ENCODE measurements at places on chromosomes 5 and 9.

DNA sequence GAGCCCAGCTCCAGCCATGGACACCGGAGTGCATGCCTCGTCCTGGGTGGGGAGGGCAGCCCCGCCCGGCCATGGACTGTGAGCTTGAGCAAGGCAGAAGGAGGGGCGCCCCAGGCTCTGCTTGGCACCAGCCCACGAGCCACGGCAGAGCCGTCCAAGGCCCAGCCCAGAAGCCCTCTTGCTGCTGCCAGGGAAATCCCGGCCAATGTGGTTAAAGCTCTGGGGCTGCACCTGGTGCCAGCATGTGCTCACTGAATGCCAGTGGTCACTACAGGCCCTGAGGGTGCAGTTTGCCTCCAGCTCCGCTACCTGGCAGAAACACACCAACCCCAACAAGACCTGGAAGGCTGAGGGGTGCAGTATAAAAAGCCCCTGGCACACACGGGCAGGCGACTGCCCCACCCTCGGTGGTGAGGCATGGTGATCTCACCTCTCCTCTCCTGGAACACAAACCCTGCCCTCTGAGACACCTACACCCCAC lies 11.8 kb downstream of the BRD3 start:
- H3K36me3 ChIP-seq = peaks cover 38% of the 10 kb centered on the region
- H3K27ac ChIP-seq = no peak overlapping the region
- no peak overlapping the region for H3K4me3 ChIP-seq
- peak; percentile 95 for ATAC-seq
- H3K4me1 ChIP-seq = peaks cover 6% of the 10 kb centered on the region

DNA sequence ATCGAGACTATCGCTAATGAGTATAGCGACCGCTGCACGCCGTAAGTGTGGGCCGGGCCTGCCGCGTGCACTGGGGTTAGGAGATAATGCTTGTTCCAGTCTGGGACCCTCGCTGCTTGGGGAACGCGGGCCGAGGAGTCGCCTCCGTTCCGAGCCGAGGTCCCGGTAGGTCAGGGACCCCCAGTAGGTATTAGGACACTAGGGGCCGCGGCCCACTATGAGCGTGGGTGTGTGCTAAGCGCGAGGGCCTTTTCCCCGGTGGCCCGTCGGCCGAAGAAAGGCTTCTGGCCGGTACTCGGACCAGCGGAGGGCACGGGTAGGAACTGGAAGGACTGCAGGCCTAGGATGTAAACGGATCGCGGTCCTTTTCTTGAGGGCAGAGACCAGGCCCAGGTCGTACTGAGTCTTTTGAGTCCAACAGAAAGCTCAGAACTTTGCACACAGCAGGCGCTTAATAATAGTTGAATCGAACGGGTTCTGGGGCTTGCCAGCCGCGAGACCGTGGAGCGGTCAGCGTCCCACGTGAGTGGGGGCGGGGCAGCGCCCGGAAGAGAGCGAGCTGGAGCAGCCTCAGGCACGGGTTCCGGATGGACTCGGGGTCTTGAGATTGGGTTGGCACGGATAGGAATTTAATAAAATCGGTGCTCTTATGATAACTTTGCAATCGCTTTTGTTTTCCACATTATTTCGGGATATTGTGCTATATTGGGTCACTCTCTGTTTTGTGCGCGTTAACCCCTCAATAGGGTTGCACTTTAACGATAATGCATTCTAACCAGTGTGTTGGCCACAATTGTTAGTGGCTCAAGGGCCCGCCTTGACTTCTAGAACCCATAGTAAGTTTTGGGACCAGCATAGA lies 733 bp downstream of the HSPA4 start:
- peak overlapping the region; percentile 71 for H3K4me3 ChIP-seq
- H3K36me3 ChIP-seq = no peaks in the 10 kb centered on the region
- peak overlapping the region; percentile 99 for H3K27ac ChIP-seq

GRCh38 chr5:159768243-159768642 lies 148.0 kb upstream of the ADRA1B start:
- no peaks in the 10 kb centered on the region for H3K36me3 ChIP-seq
- no peaks in the 10 kb centered on the region for H3K27me3 ChIP-seq
- H3K27ac ChIP-seq = no peak overlapping the region
- no peak overlapping the region for H3K4me3 ChIP-seq
- no peaks in the 10 kb centered on the region for H3K4me1 ChIP-seq

GRCh38 chr9:110750272-110750671 lies 81.7 kb downstream of the MUSK start:
- ATAC-seq = peak; percentile 63
- H3K36me3 ChIP-seq = no peaks in the 10 kb centered on the region
- peaks cover 4% of the 10 kb centered on the region for H3K4me1 ChIP-seq
- H3K27ac ChIP-seq = no peak overlapping the region
- no peaks in the 10 kb centered on the region for H3K27me3 ChIP-seq
- H3K4me3 ChIP-seq = no peak overlapping the region

GRCh38 chr5:84265130-84265529 lies 119.5 kb downstream of the EDIL3 start:
- H3K36me3 ChIP-seq = no peaks in the 10 kb centered on the region
- no peaks in the 10 kb centered on the region for H3K27me3 ChIP-seq
- no peak for ATAC-seq
- H3K27ac ChIP-seq = no peak overlapping the region
- no peak overlapping the region for H3K4me3 ChIP-seq
- no peaks in the 10 kb centered on the region for H3K4me1 ChIP-seq

DNA sequence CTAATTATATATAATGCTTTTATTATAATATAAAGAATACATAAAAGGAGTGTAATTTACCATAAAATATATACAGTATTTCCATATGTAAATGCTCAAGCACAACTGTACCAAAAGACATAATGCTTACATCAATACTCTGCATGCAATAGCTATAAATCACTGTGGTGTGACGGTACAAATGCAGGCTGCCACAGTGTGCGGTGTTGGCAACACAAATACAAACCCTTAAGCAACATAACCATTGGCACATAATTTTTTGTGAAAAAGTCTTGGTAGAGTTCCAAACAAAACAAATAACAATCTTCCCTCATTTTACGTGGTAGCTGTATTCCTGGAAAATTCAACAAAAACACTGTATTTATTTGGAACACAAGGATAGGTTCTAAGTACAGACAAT lies 1.9 kb upstream of the SHISAL2B start:
- H3K4me3 ChIP-seq = no peak overlapping the region
- peaks cover 52% of the 10 kb centered on the region for H3K27me3 ChIP-seq
- H3K27ac ChIP-seq = no peak overlapping the region
- no peak for ATAC-seq
- H3K4me1 ChIP-seq = peaks cover 12% of the 10 kb centered on the region

- no peaks in the 10 kb centered on the region for H3K36me3 ChIP-seq
- H3K4me1 ChIP-seq = peaks cover 54% of the 10 kb centered on the region
- H3K27me3 ChIP-seq = no peaks in the 10 kb centered on the region
- no peak overlapping the region for H3K27ac ChIP-seq
- H3K4me3 ChIP-seq = no peak overlapping the region
- ATAC-seq = no peak
These were observed 6.1 kb downstream of the ADAMTS12 start for GRCh38 chr5:33885679-33886078.

DNA sequence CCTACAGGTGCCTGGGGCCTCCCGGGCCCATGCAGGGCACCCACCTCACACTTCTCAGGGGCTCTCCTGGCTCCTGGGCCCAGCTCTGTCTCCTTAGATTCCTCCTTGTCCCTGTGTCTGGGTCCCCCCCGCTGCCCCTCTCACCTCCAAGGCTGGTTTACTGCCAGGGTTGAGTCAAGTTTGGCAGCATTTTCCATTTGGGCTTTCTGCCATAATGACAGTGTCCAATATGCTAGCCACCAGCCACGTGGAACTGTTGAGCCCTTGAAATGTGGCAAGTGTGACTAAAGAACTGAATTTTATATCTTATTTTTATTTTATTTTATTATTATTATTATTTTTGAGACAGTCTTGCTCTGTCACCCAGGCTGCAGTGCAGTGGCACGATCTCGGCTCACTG lies 1.9 kb downstream of the TTC16 start:
- H3K4me1 ChIP-seq = peaks cover 11% of the 10 kb centered on the region
- no peaks in the 10 kb centered on the region for H3K36me3 ChIP-seq
- no peak for ATAC-seq
- H3K27me3 ChIP-seq = peaks cover 10% of the 10 kb centered on the region

DNA sequence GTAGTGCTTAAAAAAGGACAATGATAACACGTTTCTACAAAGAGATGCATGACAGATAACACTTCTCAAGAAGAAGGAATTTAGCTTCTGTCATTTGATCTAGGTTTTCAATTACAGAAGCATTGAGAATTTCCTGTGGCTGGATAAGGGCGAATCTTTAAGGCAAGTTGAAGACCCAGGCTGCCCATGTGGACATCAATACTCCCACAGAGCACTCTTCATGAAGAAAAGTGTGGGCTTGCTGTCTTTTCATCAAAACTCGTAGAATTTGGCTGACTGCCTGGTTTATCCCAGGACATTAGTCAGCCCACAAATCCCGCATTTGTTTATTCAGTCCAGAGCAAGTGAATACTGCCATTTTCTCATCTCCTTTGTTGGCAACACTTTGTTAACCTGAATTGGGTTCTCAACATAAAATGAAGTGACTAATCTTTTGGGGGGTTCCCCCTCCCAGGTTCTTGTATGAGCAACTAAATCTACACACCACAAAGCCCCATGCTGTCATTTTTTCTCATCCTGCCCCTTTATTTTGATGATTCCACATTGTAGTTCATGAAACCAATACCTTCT lies 43.4 kb upstream of the CDKN2B start:
- H3K4me1 ChIP-seq = no peaks in the 10 kb centered on the region
- no peaks in the 10 kb centered on the region for H3K27me3 ChIP-seq
- ATAC-seq = no peak
- H3K4me3 ChIP-seq = no peak overlapping the region
- H3K27ac ChIP-seq = no peak overlapping the region
- H3K36me3 ChIP-seq = no peaks in the 10 kb centered on the region

GRCh38 chr5:139849942-139850341 lies 54.3 kb downstream of the PSD2 start:
- no peaks in the 10 kb centered on the region for H3K27me3 ChIP-seq
- H3K36me3 ChIP-seq = peaks cover 25% of the 10 kb centered on the region
- H3K4me3 ChIP-seq = no peak overlapping the region
- H3K27ac ChIP-seq = peak overlapping the region; percentile 80
- no peak for ATAC-seq
- H3K4me1 ChIP-seq = no peaks in the 10 kb centered on the region

DNA sequence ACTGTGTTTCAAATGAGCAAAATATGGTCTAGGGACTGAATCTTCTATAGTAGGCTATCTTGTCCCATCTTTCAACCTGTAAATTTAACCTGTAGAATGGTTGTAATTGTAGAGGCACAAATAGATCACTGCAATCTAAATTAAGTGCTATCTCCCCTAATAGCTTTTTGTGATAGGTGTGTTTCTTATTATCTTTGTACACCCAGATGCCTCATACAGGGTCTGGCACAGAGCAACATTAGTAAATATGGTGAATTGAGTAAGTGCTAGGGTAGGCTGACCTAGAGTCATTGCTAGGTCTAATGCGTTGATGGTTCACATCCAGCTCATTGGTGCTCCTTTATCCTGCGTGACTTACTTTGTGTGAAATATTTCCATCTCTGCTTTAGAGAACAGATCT lies 100.6 kb downstream of the PBX3 start:
- H3K4me1 ChIP-seq = peaks cover 5% of the 10 kb centered on the region
- no peak for ATAC-seq
- no peak overlapping the region for H3K27ac ChIP-seq
- no peaks in the 10 kb centered on the region for H3K36me3 ChIP-seq

- no peak overlapping the region for H3K4me3 ChIP-seq
- H3K27me3 ChIP-seq = no peaks in the 10 kb centered on the region
- peaks cover 32% of the 10 kb centered on the region for H3K36me3 ChIP-seq
- peaks cover 2% of the 10 kb centered on the region for H3K4me1 ChIP-seq
These were observed 30.1 kb downstream of the B4GALT1 start for GRCh38 chr9:33136721-33137670.

GRCh38 chr5:140140435-140140834 lies 14.7 kb downstream of the IGIP start:
- no peak overlapping the region for H3K27ac ChIP-seq
- H3K36me3 ChIP-seq = no peaks in the 10 kb centered on the region
- no peak for ATAC-seq
- no peaks in the 10 kb centered on the region for H3K4me1 ChIP-seq
- H3K27me3 ChIP-seq = no peaks in the 10 kb centered on the region

- no peak overlapping the region for H3K4me3 ChIP-seq
- H3K4me1 ChIP-seq = no peaks in the 10 kb centered on the region
- H3K36me3 ChIP-seq = no peaks in the 10 kb centered on the region
- no peaks in the 10 kb centered on the region for H3K27me3 ChIP-seq
These were observed 5.7 kb upstream of the C5orf46 start for GRCh38 chr5:147912011-147912410.

- no peak overlapping the region for H3K27ac ChIP-seq
- ATAC-seq = no peak
- H3K36me3 ChIP-seq = no peaks in the 10 kb centered on the region
- H3K4me1 ChIP-seq = no peaks in the 10 kb centered on the region
- no peaks in the 10 kb centered on the region for H3K27me3 ChIP-seq
These were observed 58.3 kb upstream of the ANKRD33B start for GRCh38 chr5:10505517-10506095.

DNA sequence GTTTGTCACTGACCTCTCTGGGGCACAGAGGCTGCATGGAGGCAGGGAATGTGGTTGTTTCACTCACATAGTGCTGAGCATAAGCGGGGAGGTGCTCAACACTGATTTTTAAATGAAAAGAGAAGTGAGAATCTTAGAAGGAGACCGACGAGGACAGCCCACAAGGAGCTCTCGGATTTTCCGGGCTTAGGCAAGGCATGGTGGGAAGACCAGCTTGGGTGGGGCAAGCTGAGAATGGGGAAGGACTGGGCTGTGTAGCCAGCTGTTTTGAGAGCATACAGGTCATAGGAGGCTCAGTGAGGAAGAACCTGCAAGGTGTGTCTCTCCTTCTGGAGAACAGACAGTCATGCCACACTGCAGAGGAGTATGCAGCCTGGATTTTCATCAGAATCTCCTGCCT lies 86.0 kb upstream of the TNFSF8 start:
- no peak overlapping the region for H3K4me3 ChIP-seq
- ATAC-seq = no peak
- no peaks in the 10 kb centered on the region for H3K36me3 ChIP-seq
- H3K27me3 ChIP-seq = no peaks in the 10 kb centered on the region

- H3K36me3 ChIP-seq = peaks cover 8% of the 10 kb centered on the region
- H3K4me3 ChIP-seq = no peak overlapping the region
- ATAC-seq = peak; percentile 77
- H3K27me3 ChIP-seq = no peaks in the 10 kb centered on the region
- H3K4me1 ChIP-seq = no peaks in the 10 kb centered on the region
- H3K27ac ChIP-seq = no peak overlapping the region
These were observed 10.5 kb downstream of the OR1K1 start for GRCh38 chr9:122810306-122810946.

DNA sequence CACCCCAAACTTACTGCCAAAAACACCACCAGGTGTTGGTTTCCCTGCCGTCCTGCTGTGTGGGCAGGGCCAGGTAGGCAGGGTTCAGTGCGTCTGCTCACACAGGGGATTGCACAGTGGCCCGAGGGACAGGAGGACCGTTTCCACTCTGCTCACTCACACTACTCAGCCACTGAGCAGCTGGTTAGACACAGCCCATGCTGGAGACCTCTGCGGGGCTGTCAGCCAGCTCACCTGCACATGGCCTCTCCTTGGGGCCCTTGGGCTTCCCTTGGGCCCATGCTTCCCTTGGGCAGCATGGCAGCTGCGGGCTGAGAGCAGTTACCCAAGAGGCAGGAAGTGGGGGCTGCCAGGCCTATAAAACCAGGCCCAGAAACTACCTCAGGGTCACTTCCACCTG lies 79.0 kb downstream of the SYK start:
- H3K36me3 ChIP-seq = peaks cover 17% of the 10 kb centered on the region
- no peak overlapping the region for H3K4me3 ChIP-seq
- no peak overlapping the region for H3K27ac ChIP-seq
- H3K27me3 ChIP-seq = no peaks in the 10 kb centered on the region
- H3K4me1 ChIP-seq = no peaks in the 10 kb centered on the region

- ATAC-seq = peak; percentile 54
- H3K27ac ChIP-seq = peak overlapping the region; percentile 71
- H3K4me3 ChIP-seq = no peak overlapping the region
- H3K27me3 ChIP-seq = no peaks in the 10 kb centered on the region
These were observed 112.4 kb upstream of the CTSL start for GRCh38 chr9:87613265-87614111.

All from gastroesophageal sphincter (tissue), 4 donors.